ENCODE measurements at places on chromosomes 11 and 22. TPM values are rescaled to one million over a fixed set of nuclear protein-coding genes. Genes with fewer than 3 reads are reported as not detected.

The SLC1A2 gene
- not detected for polyA plus RNA-seq

The CHADL gene
- not detected for polyA plus RNA-seq

The MPPED2 gene
- 0.84 TPM for polyA plus RNA-seq

The ANO5 gene
- polyA plus RNA-seq = 7.8 TPM

DNA sequence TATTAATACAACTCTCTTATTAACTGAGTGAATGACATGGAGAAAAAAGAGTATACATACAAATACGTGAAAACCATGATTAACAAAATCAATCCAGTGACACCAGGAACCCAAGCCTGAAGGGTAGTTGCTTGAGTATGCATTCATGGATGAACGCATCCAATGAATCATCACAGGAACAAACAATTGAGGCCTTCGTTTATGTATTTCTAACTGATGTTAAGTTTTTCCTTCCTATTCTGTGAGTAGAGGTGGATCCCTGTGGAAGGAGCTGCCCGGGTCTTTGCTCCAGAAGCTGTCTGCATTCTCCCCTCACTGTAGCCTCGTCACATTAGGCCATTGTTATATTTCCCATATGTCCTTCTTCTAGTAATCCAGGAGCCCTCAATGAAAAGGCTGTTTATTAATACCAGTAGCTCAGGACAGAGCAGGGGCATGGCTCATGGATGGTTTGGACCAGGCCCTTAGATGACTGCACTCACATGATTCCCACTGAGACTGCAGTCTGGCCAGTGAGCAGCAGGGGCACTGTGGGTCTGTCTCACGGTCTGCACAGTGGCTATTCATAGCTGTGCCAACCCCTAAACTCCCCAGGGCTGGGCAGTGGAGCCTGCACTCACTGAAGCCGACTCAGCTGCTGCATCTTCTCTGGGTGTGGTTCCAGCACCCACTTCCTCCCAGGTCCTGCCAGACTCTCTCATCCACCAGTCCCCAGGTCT is 128.1 kb upstream of the TOP3B start:
- DNase-seq = peak; percentile 16

- DNase-seq = no peak
Observed at GRCh38 chr11:118180300-118180703, 3.9 kb upstream of the SCN2B start.

DNA sequence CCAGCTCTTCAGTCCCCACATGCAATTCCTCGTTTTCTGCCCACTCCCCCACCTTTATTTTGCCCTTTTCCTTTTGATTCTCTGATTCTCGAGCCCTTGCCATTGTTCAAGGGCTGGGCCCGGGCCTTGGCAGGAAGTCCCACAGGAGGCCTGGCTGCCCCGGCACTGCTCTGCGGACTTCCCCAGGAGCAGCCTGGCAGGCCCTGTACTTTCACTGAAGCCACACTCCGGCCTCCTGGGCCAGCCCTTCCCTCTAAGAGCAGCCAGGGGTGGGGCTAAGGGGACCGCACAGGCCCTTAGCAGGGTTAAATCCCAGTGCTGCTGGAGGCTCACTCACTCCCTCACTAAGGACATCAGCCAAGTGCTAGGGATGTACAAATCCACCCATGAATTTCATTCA is 4.1 kb downstream of the LRRC32 start:
- no peak for DNase-seq

- DNase-seq = peak; percentile 47
Observed at GRCh38 chr11:115527534-115528125, 23.4 kb upstream of the CADM1 start.

- no peak for DNase-seq
Observed at GRCh38 chr11:107545101-107545514, 20.4 kb downstream of the ALKBH8 start.

GRCh38 chr22:30422481-30423300 is 2.9 kb upstream of the MTFP1 start:
- DNase-seq = peak; percentile 88
